ENCODE measurements at places on chromosomes 12 and 14. TPM values are rescaled to one million over a fixed set of nuclear protein-coding genes. Genes with fewer than 3 reads are reported as not detected.
A peak's percentile ranks its signal among the peaks of the same experiment; 100 is the strongest.

DNA sequence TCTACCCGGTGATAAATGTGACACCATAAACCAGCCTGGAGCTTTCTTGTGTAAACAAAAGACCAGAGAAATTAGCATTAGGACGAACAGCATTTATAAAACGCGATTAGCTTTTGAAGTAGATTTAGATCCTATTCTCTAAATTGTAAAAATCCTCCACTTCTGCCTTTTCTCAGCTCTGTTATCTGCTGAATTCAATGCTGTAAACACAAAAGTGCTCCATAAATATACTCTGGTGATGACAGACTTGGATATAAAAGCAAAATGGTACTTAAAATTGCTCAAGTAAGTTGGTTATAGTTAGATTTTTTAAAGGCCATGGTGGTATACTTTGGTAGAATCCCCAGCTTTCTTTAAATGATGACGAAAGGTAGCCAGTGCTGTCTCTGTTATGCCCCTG is 114.6 kb upstream of the RMST start:
- no peaks in the 10 kb centered on the region for H3K27me3 ChIP-seq
- H3K4me3 ChIP-seq: no peak overlapping the region
- no peaks in the 10 kb centered on the region for H3K4me1 ChIP-seq
- no peak for DNase-seq
- H3K27ac ChIP-seq: no peak overlapping the region

- H3K4me1 ChIP-seq: peaks cover 14% of the 10 kb centered on the region
- no peak for DNase-seq
- H3K27ac ChIP-seq: no peak overlapping the region
- H3K4me3 ChIP-seq: no peak overlapping the region
- no peaks in the 10 kb centered on the region for H3K36me3 ChIP-seq
Measured at GRCh38 chr12:74489543-74489942, 48.1 kb upstream of the ATXN7L3B start.

DNA sequence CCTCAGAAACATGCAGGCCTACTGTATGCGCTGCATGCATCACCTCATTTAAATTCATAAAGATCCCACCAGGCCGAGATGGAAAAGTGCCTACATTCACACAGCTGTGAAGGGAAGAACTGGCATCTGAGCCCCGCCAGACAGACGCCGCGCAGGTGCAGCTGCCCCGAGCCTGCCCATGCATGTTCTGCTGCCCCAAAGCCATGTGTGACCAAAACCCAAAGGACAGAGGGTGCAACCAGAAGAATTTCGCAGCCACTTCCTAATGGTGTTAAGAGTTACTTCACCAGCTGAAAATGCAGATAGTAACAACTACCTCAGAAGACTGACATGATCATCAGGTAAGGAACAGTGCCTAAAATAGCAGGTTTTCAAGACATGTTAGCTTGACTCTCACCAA is 13.5 kb upstream of the KRT8 start:
- no peaks in the 10 kb centered on the region for H3K36me3 ChIP-seq
- DNase-seq: no peak
- H3K4me1 ChIP-seq: no peaks in the 10 kb centered on the region
- H3K27ac ChIP-seq: no peak overlapping the region
- no peak overlapping the region for H3K4me3 ChIP-seq
- H3K27me3 ChIP-seq: peaks cover 17% of the 10 kb centered on the region

GRCh38 chr12:43692064-43692463 is 66.5 kb downstream of the PUS7L start:
- H3K36me3 ChIP-seq: no peaks in the 10 kb centered on the region
- peaks cover 18% of the 10 kb centered on the region for H3K27me3 ChIP-seq
- DNase-seq: no peak

- H3K27me3 ChIP-seq: no peaks in the 10 kb centered on the region
- no peaks in the 10 kb centered on the region for H3K4me1 ChIP-seq
- no peak for DNase-seq
Measured at GRCh38 chr12:45343269-45344051, 127.6 kb downstream of the ANO6 start.

GRCh38 chr12:73589220-73589619 is 948.4 kb upstream of the ATXN7L3B start:
- no peak for DNase-seq
- H3K4me3 ChIP-seq: no peak overlapping the region
- no peak overlapping the region for H3K27ac ChIP-seq
- no peaks in the 10 kb centered on the region for H3K36me3 ChIP-seq

DNA sequence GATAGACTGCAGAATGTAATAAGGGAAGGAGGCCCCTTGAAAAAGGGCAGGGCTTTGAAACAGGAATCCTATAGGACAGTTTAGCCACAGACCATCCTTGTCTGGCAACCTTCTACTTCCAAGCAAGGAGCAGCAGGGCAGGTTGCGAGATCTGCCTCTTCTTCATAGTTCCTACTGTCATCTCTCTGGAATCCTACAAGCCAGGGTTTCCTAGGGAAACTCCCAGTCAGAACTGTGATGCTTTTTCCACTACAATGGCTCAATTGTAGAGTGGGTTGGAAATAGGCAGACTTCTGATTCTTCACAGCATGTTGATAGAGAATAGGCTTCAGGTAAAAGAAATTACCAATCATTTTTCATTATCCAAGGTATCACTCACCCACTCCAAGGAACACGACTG is 186.3 kb downstream of the DACT1 start:
- H3K27me3 ChIP-seq: no peaks in the 10 kb centered on the region
- no peak overlapping the region for H3K27ac ChIP-seq
- no peaks in the 10 kb centered on the region for H3K36me3 ChIP-seq
- H3K4me3 ChIP-seq: no peak overlapping the region
- H3K4me1 ChIP-seq: no peaks in the 10 kb centered on the region

GRCh38 chr14:88154926-88155325 is 150.0 kb downstream of the GPR65 start:
- H3K36me3 ChIP-seq: no peaks in the 10 kb centered on the region
- no peaks in the 10 kb centered on the region for H3K4me1 ChIP-seq

GRCh38 chr12:92079054-92079385 is 66.6 kb downstream of the BTG1 start:
- H3K36me3 ChIP-seq: peaks cover 5% of the 10 kb centered on the region
- no peak overlapping the region for H3K27ac ChIP-seq
- no peak overlapping the region for H3K4me3 ChIP-seq
- H3K27me3 ChIP-seq: no peaks in the 10 kb centered on the region
- DNase-seq: no peak

- H3K27me3 ChIP-seq: peaks cover 90% of the 10 kb centered on the region
- peak within 1 kb of the TSS; percentile 54 for H3K27ac ChIP-seq
- DNase-seq: peak; percentile 46
- peaks cover 16% of the 10 kb centered on the region for H3K4me1 ChIP-seq
- peaks cover 8% of the 10 kb centered on the region for H3K36me3 ChIP-seq
- H3K4me3 ChIP-seq: peak within 1 kb of the TSS; percentile 68
Measured at GRCh38 chr14:94769391-94770250, at the start of gene GSC. Gene GSC (minus strand): TSS chr14:94770113. CDS start chr14:94770015, 98 bp downstream.

GRCh38 chr14:69285661-69286255 is 25.8 kb downstream of the GALNT16 start:
- no peak for DNase-seq
- no peaks in the 10 kb centered on the region for H3K4me1 ChIP-seq
- H3K4me3 ChIP-seq: no peak overlapping the region
- H3K36me3 ChIP-seq: no peaks in the 10 kb centered on the region
- H3K27me3 ChIP-seq: peaks cover 4% of the 10 kb centered on the region

DNA sequence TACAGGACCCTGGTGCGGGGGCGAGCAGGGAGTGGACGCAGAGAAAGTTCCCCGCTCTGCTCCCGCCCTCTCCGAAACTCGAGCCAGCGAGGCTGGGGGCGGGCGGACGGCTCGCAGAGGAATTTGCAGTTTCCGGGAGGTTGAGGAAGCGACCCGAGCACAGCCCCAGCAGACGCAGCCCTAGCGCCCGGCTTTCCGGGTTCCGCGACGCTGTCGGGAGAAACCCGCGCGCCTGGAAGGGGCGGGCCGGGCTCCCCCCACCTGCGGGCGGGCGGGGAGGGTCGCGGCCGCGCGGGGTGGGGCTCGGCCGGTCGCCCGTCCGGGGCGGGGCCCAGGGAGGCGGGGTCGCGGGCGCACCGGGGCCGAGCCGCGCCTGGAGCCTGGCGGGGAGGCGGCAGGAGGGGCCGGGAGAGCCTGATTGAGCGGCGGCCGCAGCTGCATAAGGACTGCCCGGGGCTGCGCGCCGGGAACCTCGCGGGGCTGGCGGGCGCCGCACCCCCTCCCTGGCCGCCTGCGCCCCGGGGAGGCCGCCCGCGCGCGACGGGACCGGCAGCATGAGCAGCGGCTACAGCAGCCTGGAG is at the start of gene RASSF3:
Gene RASSF3, plus strand, starts transcription at position 417 of the 581 bp plus-strand sequence. Its CDS starts 138 bp downstream, at position 555.
- peaks cover 39% of the 10 kb centered on the region for H3K4me1 ChIP-seq
- DNase-seq: peak; percentile 88
- peak within 1 kb of the TSS; percentile 96 for H3K27ac ChIP-seq
- H3K36me3 ChIP-seq: peaks cover 18% of the 10 kb centered on the region
- peak within 1 kb of the TSS; percentile 84 for H3K4me3 ChIP-seq
- no peaks in the 10 kb centered on the region for H3K27me3 ChIP-seq

- H3K27me3 ChIP-seq: no peaks in the 10 kb centered on the region
- H3K4me1 ChIP-seq: peaks cover 10% of the 10 kb centered on the region
- H3K4me3 ChIP-seq: no peak overlapping the region
- H3K27ac ChIP-seq: no peak overlapping the region
Measured at GRCh38 chr14:55454264-55455002, 14.0 kb upstream of the TBPL2 start.

DNA sequence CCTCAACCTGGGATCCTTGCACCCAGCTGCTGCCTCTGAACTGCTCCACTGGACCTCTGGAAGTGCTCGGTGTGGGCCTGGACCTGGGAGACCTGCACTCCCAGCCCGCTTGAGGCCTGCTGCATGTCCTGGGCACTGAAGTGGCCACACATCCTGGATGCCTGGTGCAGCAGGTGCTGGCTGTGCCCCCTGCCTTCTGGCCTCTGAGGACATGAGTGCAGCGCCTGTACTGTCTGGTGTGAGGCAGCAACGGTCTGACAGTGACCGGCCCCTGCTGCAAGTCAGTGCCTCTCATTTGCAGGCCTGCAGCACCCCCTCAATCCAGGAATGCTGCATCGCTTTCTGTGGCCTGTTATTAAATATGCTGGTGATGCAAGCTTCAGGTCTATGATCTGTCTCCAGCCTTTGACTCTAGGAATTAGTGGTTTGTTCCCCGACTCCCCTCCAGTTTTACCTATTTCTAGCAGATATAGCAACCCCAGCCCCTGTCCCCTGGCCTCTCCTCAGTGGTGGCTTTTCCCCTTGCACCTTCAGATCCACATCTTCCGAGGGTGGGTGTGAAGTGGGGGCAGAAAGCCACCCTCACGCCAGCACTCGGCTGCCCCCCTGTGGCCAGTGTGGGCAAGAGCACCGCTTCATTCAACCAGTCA is 3.6 kb downstream of the SMIM41 start:
- H3K27me3 ChIP-seq: peaks cover 15% of the 10 kb centered on the region
- no peak overlapping the region for H3K4me3 ChIP-seq
- no peaks in the 10 kb centered on the region for H3K36me3 ChIP-seq

DNA sequence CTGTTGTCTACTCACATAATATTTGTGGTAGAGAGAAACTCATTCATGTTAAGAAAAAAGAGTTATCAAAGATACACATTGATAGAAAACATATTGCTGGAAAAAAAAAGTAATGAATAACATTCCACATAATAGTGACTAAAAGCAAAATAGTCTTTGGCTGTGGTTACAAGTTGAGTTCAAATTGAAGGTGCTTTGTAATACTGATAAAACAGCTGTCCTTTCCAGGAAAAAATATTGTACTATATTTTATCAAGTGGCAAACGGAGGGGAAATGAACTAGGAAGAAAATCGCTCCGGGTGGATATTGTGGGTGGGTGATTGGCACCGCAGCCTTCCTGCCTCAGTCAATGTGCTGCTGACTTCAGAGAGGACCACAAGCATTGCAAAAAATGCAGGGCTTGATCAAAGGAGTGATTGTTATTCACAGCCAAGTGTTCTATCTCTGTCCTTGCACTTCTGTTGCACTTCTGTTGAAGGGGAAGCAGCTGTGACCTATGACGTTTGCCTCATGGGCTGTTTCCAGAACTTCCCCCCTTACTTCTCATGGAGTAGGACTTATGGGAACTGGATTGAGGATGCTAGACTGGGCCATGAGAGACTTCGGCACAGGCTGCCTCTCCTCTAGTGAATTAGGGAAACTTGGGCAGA is 114.4 kb downstream of the VRK1 start:
- DNase-seq: no peak
- H3K36me3 ChIP-seq: peaks cover 21% of the 10 kb centered on the region
- no peak overlapping the region for H3K27ac ChIP-seq

DNA sequence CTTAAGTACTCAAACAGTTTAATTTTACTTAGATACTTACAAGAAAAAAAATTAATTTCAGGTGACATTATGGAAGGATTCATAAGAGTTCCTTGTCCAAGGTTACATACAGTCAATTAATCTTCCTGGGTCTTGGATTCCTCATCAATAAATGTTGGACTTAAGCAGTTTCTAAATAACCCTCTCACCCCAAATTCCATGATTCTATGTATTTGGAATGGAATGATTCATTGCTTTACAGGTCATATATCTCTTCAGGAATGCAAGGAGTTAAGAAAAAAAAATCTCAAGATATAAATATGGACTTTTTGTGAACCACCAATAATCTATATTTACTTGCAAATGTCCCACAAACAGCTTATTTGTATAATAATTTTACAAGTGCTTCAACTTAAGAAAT is 84.2 kb upstream of the BMP4 start:
- no peaks in the 10 kb centered on the region for H3K36me3 ChIP-seq
- H3K4me3 ChIP-seq: no peak overlapping the region
- no peaks in the 10 kb centered on the region for H3K4me1 ChIP-seq
- no peak for DNase-seq
- H3K27ac ChIP-seq: no peak overlapping the region

- H3K36me3 ChIP-seq: peaks cover 4% of the 10 kb centered on the region
- no peak overlapping the region for H3K4me3 ChIP-seq
- H3K27ac ChIP-seq: no peak overlapping the region
Measured at GRCh38 chr12:4080213-4080612, 193.3 kb upstream of the CCND2 start.

GRCh38 chr12:15405606-15406005 is 83.3 kb downstream of the PTPRO start:
- no peaks in the 10 kb centered on the region for H3K4me1 ChIP-seq
- no peak overlapping the region for H3K4me3 ChIP-seq
- no peak for DNase-seq
- no peaks in the 10 kb centered on the region for H3K27me3 ChIP-seq

DNA sequence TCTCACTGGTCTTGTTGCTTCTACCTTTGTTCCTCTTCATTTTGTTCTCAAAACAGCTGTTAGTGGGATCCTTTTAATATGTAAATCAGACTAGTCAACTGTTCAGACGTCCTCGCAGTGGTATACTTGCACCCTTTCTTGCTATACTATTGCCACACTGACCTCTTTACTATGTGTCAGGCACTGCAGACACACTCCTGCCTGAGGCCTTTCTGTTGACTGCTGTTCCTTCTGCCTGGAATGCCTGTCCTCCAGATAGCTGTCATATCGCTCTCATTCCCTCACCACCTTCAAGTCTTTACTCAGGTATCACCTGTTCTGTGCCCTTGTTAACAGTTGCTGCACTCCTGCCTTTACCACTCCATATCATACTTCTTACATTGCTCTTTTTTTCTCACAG is 90.0 kb upstream of the TMEM263 start:
- H3K4me1 ChIP-seq: no peaks in the 10 kb centered on the region
- no peak for DNase-seq
- H3K27me3 ChIP-seq: no peaks in the 10 kb centered on the region
- no peak overlapping the region for H3K4me3 ChIP-seq
- no peak overlapping the region for H3K27ac ChIP-seq

The FGF23 gene
- total RNA-seq: not detected

The TUNAR gene
- total RNA-seq: not detected

The GALNT6 gene
- 47.9 TPM for total RNA-seq

The SLC6A12 gene
- not detected for total RNA-seq

The ENDOU gene
- total RNA-seq: not detected

The MUCL1 gene
- not detected for total RNA-seq

The GUCY2C gene
- not detected for total RNA-seq

The INHBE gene
- not detected for total RNA-seq

The OR6C70 gene
- total RNA-seq: not detected

The CRACR2A gene
- total RNA-seq: 52.0 TPM

The ESRRB gene
- total RNA-seq: not detected
